ENCODE measurements at places on chromosomes 7 and 10.

- no peak for DNase-seq
Observed at GRCh38 chr7:15667991-15668390, 18.5 kb downstream of the MEOX2 start.

DNA sequence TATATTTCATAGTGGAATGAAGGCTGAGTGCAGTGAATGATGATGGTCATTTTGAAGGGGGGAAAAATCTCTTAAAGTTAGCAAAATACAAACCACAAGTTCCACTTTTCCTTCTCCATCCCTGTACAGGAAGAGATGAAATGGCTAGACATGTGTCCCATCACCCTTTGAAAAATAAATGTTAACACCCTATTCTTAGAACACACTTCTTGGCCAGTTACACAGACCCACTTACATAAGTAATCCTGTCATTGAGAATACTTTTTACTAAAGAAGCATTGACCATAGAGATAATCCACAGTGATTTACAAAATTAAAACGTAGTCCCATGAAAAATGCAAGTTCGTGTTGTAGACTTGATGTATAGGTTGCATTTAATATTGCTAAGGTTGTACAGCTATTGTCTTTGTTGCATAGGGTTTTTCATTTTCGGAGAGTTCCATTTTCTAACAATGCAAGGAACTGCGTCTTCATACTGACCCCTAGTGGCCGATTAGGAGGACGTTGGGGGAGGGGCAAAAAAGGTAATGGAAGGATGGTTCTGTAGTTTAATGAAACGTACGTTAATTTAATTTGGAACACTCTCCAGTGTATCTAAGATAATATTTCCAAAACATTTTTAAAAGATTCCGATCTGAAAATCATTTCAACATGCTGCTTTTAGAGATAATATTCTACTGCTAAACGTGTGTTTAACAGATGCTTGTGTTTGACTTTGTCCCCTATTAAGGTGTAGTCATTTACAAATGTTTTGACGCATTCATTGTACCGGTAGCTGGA, 60.9 kb downstream of the ARMC3 start:
- peak; percentile 87 for DNase-seq

GRCh38 chr7:155815332-155816191, 3.3 kb upstream of the SHH start:
- peak; percentile 80 for DNase-seq

DNA sequence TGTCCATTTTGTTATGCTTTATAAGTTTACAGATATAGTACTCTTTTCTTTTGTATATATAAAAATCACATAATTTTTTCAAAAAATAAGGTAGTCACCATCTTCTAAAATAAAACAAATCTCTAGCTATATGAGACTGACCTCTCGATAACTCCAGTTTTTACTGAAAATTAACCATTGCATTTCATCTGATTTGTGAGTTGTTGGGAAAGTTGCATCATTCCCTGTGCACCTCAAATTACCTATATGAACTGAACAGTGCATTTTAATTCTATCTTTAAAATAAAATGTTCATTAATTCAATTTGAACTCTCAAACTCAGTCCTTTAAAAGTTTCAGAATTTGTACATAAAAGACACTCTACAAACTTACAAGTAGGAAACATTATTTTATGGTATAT, 86.0 kb downstream of the VWDE start:
- no peak for DNase-seq

GRCh38 chr10:31020209-31020608, 11.5 kb downstream of the ZNF438 start:
- DNase-seq, result no peak

- no peak for DNase-seq
Observed at GRCh38 chr7:132359743-132360142, 216.5 kb downstream of the PLXNA4 start.

- DNase-seq, result no peak
Observed at GRCh38 chr7:17497136-17497535, 198.7 kb downstream of the AHR start.
